ENCODE measurements at places on chromosomes 3 and 15.

- no peak for DNase-seq
These were observed 42.9 kb downstream of the PXYLP1 start for GRCh38 chr3:141274411-141275031.

DNA sequence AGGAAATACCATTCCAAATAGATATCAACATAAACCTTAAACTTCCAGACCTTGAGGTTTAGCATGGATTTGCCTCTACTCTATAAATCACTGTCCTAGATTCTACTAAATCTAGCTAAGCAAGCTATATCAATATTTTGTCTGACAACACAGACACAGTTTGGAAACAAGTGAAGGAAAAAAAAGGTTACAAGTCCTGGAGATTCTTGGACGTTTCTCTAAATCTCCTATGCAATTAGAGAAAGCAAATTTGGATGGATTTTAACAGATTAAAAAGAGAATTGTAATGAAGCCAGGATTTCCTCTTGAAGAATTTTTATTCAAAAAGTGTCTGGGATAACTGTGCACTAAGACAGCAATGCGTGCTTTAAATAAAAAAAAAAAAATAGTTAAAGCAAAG lies 441.1 kb upstream of the DPH6 start:
- no peak for DNase-seq

- peak; percentile 38 for DNase-seq
These were observed 80.0 kb upstream of the SKOR1 start for GRCh38 chr15:67745073-67746006.

- no peak for DNase-seq
These were observed 1.6 kb downstream of the GAP43 start for GRCh38 chr3:115624901-115625300.

DNA sequence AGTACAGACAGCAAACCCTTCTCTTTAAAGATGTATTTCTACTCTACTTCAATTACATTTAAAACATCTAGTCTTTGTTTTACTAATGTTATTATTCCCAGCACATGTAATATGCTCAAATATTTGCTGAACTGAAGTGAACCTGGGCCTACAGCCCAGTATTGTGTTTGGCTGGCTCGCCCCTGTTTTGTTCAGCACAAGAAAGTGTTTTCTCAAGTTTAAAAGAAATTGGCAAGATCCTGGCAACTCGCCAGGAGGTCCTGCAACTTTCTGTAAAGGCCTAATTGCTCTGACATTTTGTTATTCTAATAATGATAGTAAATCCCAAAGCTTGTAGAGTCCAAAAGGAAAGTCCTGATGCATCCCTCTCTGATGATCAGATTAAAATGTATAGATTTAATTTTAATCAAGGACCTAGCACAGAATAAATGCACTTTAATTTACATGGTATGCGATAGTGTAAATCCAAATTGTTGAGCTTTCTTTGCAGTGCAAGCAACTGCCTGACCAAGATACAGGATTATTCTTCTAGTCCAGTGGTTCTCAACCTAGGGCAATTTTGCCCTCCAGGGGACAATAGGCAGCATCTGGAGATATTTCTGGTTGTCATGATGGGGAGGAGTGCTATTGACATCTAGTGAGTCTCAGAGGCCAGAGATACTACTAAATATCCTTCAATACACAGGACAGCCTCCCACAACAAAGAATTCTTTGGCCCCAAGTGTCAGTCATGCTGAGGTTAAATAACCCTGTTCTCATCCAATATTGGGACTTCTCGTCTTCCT lies 35.7 kb upstream of the TMOD3 start:
- DNase-seq: no peak

DNA sequence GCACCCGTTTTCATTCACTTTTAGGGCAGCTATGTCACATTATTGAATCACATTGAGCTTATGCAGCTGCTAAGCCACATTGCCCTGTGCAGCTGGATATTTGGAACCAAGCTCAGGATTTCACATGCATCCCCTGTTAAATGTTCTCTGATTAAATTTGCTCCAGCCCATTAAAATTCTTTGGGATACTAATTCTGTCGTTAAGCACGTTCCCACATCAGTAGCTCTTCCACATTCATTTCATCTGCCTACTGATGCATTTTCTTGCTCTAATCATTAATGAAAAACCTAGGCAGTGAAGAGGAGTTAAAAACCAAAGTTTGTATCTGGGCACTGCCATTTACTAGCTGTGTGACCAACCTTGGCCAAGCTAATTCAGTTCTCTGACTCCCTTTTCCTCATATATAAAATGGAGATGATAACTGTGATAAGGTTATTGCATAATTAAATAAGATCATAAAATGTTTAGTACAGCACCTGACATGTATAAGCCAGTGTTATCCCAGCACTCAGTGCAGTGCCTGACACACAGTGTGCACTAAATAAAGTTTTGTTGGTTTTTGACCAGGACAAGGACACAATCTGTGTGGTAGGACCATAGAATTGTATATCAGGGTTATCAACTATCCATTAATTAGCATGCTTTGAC lies 222.2 kb upstream of the ATP11B start:
- no peak for DNase-seq

DNA sequence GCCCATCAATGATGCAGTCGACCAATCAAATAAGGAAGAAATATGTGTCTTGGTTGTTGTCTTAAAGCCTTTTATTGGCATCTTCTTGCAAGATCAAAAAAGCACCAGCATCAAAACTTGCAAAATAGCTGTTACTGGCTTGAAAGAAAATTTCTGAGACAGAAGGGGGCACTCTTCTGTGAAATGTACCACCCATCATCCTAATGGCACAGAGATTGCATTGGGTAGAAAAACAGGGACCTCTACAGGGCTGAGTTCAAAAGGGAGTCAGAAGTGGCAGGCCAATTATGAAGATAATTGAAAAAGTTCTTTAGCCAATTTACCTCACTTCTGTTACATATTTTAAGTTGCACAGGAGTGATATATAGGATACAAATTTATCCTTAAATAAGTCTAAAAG lies 122.3 kb upstream of the GPR149 start:
- DNase-seq: no peak

GRCh38 chr3:71153713-71154112 lies 429.8 kb downstream of the FOXP1 start:
- DNase-seq: no peak

DNA sequence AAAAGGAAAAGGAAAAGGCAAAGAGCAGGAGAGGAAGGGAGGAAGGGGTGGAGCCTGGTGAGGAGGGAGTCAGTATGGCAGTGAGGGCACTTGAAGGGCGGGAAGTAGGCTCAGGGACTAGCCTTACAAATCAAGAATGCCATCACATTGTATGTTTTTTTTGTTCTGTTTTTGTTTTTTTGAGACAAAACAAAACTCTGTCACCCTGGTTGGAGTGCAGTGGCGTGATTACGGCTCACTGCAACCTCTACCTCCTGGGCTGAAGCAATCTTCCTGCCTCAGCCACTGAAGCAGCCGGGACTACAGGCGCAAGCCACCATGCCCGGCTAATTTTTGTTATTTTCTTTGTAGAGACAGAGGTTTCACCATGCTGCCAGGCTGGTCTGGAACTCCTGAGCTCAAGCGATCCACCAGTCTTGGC lies 10.5 kb upstream of the PIK3CB start:
- DNase-seq: no peak

DNA sequence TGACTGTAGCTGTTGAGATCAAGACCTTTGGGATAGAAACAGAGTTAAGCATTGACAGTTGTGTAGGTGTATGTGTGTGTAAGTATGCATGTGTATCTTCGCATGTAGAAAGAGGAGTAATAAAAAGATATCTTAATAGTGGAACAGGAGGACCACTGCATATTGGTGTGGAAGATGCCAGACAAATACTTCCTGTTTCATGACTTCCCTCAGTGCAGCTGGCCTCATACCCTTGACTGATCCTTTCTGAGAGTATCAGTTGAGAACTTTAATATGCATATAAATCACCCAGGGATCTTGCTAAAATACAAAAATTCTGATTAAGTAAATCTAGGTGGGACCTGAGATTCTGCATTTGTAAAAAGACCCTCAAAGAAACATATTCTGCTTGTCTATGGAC lies 8.5 kb upstream of the ZBED2 start:
- DNase-seq: no peak

DNA sequence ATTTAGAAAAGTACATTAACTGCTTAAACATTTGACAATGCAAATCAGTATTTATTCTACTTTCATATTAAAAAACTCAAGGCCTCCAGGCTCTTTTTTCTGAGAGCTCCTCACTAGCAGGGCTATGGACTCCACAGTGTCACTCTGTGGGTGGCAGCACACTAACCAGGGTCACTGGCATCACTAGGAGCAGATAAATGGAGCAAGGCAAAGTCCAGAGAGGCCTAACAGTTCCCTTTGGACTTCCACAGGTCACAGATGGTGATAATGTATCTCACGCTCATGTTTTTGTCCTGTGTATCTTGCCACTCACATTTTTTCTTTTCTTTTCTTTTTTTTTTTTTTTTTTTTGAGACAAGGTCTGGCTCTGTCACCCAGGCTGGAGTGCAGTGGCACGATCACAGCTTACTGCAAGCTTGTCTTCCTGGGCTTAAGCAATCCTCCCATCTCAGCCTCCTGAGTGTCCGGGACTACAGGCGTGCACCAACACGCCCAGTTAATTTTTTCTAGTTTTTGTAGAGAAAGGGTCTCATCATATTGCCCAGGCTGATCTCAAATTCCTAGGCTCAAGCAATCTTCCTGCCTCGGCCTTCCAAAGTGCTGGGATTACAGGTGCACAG lies 7.8 kb downstream of the SPG21 start:
- no peak for DNase-seq

- DNase-seq: no peak
These were observed 41.6 kb downstream of the BDH1 start for GRCh38 chr3:197513953-197514785.

- no peak for DNase-seq
These were observed 53.9 kb upstream of the SLC6A11 start for GRCh38 chr3:10762116-10762515.
